ENCODE measurements at places on chromosomes 3 and 15. TPM values are rescaled to one million over a fixed set of nuclear protein-coding genes. Genes with fewer than 3 reads are reported as not detected.

DNA sequence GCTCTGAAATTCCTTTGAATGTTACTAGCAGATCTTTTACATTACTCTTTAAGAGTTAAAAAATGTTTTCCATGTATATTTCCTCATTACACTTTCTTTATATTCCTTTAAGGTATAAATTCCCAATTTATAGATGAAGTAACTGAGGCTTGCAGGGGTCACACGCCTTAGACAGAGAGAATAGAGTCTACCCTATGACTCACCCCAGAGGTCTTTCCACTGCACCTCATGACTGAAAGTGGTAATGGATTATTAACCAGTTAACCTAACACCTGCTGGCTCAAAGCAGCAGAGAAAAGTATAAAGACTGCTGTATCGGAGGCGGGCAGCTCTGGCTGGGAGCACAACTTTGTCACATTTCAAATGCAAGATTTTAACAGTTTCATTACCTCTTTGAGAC lies 37.7 kb downstream of the LDHAL6B start:
- no peak for DNase-seq

Gene TNIK
- total RNA-seq: 39.3 TPM

Gene OR5K1
- not detected for total RNA-seq

DNA sequence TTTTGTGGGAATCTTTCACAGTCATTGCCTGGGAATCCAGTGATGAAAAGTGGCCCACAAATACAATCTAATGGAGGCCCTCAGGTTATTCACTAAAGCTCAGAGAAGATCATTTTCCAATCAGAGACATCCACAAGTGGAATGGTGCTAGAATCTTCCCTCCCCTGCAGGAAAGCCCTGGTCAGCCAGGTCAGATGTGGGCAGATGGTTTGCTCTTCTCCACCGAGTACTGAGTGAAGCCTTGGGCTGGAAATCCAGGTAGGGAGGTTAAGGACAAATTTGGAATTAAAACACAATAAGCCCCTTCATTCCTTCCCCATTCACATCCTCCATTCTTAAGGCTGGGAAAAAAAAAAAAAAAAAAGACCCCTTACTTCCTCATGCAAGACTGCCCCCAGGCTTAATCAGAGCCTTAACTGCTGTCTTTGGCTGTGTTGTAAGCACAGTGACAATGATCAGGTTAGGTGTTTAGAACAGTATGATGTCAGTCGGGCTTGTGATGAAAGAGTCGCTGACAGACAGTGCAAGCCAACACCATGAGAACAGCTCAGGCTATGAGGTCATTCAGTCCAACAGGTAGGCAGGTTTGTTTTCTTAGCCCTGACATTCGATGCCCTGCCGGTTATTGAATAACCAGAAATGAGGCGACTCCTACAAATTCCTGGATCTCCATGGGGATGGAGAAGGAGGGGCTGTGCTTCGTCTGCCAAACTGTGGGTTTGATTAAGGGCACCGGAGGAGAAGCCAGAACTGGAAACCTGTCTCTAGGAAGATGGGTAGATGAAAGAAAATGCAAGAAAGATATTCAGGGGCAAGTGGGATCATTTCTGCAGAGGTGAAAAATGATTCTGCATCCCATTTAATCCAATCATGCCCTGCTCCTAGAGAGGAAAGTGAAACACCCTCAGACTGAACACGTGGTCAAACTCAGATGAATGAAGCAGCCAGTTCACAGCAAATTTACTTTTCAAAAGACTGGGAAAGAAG lies 23.5 kb upstream of the HES1 start:
- no peak for DNase-seq

GRCh38 chr3:58180940-58181587 lies 29.7 kb downstream of the DNASE1L3 start:
- DNase-seq: no peak

DNA sequence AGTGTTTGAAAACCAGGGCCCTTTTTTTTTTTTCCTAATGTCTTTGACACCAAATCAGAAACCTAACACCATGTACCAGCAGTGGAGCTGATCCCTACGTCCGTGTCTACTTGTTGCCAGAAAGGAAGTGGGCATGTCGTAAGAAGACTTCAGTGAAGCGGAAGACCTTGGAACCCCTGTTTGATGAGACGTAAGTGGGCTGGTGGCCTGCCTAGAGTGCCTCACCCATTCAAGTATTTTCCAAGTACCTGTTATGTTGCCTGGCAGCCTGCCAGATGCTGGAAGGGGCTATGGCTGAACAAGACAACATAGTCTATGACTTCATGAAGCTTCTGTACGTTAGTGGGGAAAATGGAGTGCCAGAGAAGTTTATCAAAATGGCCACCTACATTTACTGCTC lies 39.7 kb downstream of the ESYT3 start:
- DNase-seq: no peak

DNA sequence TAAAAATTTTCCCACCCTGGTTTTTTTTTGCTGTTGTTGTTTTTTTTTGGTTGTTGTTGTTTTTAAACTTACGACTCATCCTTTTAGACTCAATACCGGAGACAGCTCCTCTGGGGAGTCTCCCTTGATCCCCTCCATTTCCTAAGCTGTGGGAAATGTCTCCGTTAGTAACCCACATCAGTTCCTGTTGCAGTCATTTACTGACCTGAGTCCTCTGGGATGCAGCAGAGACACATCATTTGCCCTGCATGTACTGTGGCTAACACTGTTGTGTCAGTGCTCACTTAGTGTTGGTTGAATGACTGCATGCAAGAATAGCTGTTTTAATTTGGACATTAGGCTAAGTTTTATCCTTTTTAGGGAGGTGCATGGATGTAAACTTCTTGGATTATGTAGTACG lies 83.8 kb downstream of the MBNL1 start:
- no peak for DNase-seq

Gene FBN1
- 1.1 TPM for total RNA-seq

Gene KCNMB2
- not detected for total RNA-seq

DNA sequence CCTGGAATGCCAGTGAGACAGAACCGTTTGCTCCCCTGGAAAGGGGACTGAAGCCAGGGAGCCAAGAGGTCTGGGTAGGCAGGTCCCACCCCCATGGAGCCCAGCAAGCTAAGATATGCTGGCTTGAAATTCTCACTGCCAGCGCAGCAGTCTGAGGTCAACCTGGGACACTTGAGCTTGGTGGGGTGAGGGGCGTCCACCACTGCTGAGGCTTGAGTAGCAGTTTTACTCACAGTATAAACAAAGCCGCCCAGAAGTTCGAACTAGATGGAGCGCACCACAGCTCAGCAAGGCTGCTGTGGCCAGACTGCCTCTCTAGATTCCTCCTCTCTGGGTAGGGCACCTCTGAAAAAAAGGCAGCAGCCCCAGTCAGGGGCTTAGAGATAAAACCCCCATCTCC lies 33.6 kb downstream of the CEP70 start:
- DNase-seq: no peak

DNA sequence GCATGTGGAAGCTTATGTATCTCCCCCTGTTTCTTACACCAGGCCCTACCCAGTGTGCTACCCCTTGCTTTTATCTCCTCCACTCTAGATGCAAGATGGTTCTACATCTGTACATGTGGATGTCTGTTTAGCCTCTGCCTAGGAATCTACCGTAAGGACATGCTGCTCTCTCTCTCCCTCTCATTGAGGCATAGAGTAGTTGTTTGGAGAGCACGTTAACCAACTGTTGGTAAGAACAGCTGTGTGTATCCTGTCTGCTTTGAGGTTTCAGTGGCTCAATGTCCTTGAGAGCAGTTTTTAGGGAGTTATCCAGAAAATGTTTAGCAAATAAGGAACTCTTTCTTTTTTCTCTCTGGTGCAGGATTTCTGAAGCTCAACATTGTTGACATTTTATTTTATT lies 152.8 kb downstream of the DNAJB8 start:
- DNase-seq: no peak

Gene SYNPR
- not detected for total RNA-seq

GRCh38 chr3:2623436-2623835 lies 486.7 kb downstream of the IL5RA start:
- no peak for DNase-seq

Gene FGF12
- not detected for total RNA-seq

Gene IGSF11
- not detected for total RNA-seq

- DNase-seq: no peak
These were observed 9.0 kb downstream of the LRRC15 start for GRCh38 chr3:194360568-194360967.

DNA sequence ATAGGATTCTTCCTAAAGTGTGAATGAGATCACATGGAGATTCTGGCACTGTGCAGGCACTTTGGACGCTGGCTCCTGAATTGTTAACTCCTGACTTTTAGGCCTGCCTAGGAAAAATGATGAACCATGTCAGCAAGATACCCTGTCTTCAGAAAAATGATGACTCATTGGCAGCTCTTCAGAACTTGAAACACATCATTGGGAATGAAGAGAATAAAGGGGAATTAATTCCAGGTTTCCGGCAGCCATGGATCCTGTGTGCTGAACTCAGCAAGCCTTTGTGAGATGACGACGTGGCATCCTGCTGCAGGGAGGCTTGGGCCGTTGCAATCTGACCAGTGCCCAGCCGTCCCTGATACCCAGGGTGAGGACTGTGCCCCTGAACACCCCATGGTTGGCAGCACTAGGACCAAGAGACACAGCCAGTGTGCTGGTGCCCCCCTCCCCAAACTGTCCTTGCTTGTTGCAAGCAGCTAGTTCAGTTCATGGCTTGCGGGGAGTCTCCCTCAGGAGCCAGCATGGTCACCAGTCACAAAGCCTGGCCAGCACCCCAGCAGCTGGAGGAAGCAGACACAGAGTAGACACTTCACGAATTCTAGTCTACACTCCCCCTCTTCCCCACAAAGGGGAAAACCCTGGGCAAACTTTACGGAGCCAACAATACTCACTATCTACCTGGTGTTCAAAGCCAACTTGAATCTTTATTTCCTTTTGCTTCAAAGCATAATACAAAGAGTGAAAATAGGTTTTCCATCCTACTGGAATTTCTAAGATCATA lies 7.8 kb upstream of the LIPC start:
- DNase-seq: no peak

- no peak for DNase-seq
These were observed 2.5 kb downstream of the SLC22A13 start for GRCh38 chr3:38268087-38268486.

GRCh38 chr15:91611561-91612323 lies 241.8 kb upstream of the SLCO3A1 start:
- no peak for DNase-seq

DNA sequence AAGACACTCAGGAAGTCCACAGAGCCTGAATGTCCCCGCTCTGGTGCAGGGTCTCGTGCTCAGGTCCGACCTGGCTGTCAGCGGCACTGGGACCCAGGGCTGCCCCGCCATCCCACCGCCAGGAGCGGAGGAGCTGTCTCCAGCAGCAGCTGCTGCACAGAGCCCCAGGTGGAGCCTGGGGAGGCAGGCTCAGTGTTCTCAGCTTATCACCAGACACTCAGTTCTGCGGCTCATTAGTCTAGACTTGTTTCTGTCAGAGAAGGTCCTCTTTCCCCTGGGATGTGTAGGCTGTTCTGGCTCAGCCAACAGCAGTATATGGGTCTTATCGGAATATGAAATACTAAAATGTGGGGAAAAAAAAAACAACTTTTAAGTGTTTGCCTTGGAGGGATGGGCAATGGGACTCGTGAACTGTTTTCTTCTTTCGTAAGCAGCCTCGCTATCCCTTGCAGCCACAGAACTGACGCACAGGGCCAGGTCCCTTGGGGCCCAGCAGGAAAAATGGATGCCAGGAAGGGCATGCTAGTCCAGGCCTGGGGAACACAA lies 75.9 kb downstream of the KLF13 start:
- DNase-seq: no peak

DNA sequence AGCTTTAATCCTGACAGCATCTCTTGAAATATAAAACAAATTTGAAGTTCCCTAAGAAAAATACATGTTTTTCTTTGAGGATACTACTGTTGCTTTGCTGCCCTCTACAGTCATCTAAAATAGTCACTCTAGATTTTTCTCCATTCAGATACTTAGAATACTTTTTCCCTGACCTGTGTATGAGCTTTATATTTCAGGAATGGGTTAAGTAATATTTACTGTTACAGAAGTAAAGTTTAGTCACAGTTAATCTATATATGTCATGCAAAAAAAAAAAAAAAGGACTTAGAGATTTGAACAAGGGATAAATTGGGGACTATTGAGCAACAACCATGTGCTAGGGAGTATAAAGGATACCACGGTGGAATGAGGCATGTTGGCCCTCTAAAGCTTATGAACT lies 8.8 kb downstream of the NECTIN3 start:
- DNase-seq: no peak

Gene FETUB
- not detected for total RNA-seq

DNA sequence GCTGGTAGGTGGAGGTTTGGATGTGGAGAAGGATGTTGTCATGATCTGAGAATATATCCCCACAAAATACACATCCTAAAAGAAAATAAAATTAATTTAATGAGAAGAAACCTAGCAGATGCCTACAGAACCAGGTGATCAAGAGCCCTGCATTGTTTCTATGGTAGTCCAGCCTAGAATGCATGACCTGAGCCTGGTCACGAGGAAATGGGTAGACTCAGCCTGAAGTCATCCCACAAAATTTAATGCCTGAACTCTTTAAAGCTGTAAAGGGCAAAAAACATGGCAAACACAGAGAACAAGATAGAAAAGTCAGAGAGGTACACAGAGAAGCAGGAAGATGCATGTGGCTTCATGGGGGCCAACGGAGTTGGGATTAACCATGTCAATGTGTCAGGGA lies 36.0 kb downstream of the LDHAL6B start:
- no peak for DNase-seq

DNA sequence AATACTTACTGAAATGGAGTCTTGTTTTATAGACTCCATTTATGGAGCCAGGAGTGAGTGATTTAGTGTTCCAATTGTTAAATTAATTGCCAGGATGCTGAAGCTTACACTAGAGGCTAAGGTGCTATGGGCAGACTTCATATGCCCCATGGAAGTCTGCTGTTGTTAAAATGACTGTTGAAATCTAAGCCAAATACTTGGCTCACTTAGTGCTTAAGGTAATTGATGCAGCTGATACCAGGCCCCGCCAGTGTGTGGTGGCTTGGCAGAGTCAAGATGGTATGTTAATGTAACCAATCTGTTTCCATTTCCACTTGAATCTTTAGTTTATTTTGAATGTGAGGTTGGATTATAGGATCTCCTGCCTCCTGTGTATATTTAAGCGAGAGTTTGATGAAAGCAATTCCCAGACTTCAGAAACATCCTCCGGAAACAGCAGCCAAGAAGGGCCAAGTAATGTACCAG lies 187.1 kb downstream of the ITPR1 start:
- DNase-seq: no peak

Gene KBTBD13
- total RNA-seq: not detected

DNA sequence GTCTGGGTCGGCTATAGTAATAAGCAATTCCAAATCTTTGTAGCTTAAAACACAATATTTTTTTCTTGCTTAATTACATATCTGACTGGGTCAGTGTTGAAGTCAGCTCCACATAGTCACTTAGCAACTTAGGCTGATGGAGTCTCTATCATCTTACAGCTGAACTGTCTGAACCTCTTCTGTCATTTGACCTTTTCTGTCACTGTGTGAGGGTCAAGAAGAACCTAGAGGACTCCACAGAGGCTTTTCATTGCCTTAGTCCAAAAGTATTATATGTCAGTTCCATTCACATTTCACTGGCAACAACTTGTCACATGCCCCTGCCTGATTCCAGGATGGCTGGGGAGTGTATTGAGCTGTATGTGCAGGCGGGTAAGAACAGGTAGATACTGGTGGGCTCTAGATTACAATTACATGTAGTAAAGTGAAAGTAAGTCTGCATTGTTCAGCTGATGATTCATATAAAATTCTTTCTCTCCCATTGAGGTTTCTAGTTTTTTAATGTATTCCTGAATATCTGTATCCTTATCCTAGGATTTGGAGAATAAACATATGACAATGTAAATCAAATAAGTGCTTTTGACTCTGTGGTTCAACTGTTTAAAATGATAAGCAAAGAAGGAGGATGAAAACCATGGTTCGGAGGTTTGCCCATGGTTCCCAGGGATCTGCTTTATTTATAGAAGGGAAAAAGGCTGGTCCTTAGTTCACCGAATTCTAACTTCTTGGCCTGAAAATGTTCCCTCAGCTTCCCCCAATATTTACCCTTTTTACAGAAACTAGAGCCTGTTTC lies 5.8 kb upstream of the ARPP21 start:
- DNase-seq: no peak
